ENCODE measurements at places on chromosomes 5 and 9. TPM values are rescaled to one million over a fixed set of nuclear protein-coding genes. Genes with fewer than 3 reads are reported as not detected.

Gene SVEP1
- polyA plus RNA-seq: 6.6 TPM

Gene SPINK4
- polyA plus RNA-seq: not detected

Gene RAB3C
- polyA plus RNA-seq: 1.4 TPM

Gene CDKN2A
- polyA plus RNA-seq: not detected

Gene TEX48
- not detected for polyA plus RNA-seq

Gene SCAI
- polyA plus RNA-seq: 9.2 TPM

Gene LRRC19
- 18.9 TPM for polyA plus RNA-seq

Gene PRPF4
- 40.3 TPM for polyA plus RNA-seq

Gene HBEGF
- 7.5 TPM for polyA plus RNA-seq

Gene BHMT
- 275 TPM for polyA plus RNA-seq

Gene ACTBL2
- not detected for polyA plus RNA-seq
